ENCODE measurements at places on chromosomes 16 and 17. TPM values are rescaled to one million over a fixed set of nuclear protein-coding genes. Genes with fewer than 3 reads are reported as not detected.

Gene TRPV3
- 0.30 TPM for total RNA-seq

Gene BRD7
- total RNA-seq: 61.1 TPM

Gene SLC47A1
- total RNA-seq: 21.0 TPM

Gene EPOP
- total RNA-seq: 15.5 TPM

Gene DNASE1L2
- total RNA-seq: 0.75 TPM

Gene SOX8
- total RNA-seq: 1.7 TPM

Gene PARD6A
- total RNA-seq: 1.8 TPM
